ENCODE measurements at places on chromosomes 7 and 10.

- DNase-seq: no peak
Measured at GRCh38 chr7:71705901-71706596, 574.1 kb downstream of the GALNT17 start.

- DNase-seq: no peak
Measured at GRCh38 chr10:128287921-128288320, 161.7 kb upstream of the MKI67 start.

DNA sequence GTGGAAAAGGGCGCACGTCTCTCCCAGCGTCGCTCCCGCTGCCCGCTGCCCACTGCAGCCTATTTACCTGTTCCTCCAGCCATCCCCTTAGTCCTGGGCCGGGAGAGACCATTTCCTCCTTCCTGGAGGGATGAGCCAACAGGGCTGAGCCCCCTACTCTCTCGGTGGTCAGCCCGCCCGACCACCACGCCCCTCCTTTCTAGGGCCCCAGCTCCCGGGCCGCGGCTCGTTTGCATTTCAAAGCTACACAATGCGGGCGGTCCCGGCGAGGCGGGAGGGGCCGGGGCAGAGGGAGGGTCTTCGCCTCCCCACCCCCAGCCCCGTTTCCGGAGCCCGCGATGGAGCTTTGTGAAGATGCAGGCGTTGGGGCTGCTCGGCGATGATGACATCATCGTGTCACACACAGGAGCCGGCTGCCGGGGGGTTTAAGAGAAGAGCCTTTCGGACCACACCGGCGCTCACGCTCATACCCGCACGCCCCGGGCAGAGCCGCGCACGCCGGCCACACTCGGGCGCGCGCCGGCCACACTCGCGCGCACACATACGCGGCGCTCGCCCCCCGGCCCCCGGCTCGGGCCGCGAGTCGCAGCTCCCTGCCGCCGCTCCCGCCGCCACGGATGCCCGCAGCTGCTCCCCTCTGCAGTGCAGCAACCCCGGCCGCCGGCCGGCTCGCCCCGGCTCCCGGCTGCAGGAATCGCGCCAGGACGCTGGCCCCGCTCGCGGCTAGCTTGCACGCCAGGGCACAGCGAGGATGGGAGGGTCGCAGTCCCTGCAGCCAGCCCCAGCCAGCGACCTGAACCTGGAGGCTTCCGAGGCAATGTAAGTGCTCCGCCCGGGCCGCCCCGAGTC lies 107.7 kb upstream of the BTBD16 start:
- no peak for DNase-seq

DNA sequence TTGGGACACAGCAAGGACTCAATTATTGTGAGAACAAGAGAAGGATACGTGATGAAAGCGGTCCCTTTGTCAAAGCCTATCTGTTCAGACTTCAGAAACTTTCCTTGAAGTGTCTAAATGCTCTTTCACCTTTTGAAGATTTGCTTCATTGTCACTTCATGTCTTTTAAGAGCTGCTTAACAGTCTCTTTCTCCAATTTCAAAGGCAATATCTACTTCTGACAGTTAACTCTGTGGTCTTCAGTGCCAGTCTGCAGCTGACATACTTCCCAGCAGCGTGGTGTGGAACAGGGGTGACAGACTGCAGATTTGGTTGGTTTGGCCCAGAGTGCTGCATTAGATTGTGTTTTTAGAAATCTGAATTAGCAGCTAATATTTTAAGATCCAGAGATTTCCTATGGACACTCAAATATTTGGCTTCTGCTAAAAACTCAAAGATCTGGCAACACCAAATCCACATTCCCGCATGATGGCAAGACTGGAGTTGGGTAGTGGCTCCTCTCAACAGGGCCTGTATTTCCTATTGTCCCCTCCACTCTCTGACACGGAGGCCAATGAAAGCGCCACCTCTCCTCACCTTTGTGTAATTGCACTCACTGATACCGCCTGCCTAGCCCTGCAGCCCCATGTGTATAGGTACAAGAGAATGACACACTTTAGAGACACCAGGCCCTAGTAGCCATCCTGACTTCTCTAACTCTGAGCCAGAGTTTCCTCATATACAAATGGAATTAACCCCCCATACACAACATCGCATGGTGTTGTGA lies 11.5 kb downstream of the SCRN1 start:
- peak; percentile 68 for DNase-seq

GRCh38 chr10:79203833-79204232 lies 135.1 kb downstream of the ZMIZ1 start:
- DNase-seq: no peak

- DNase-seq: no peak
Measured at GRCh38 chr7:47313564-47313963, 268.3 kb downstream of the TNS3 start.

DNA sequence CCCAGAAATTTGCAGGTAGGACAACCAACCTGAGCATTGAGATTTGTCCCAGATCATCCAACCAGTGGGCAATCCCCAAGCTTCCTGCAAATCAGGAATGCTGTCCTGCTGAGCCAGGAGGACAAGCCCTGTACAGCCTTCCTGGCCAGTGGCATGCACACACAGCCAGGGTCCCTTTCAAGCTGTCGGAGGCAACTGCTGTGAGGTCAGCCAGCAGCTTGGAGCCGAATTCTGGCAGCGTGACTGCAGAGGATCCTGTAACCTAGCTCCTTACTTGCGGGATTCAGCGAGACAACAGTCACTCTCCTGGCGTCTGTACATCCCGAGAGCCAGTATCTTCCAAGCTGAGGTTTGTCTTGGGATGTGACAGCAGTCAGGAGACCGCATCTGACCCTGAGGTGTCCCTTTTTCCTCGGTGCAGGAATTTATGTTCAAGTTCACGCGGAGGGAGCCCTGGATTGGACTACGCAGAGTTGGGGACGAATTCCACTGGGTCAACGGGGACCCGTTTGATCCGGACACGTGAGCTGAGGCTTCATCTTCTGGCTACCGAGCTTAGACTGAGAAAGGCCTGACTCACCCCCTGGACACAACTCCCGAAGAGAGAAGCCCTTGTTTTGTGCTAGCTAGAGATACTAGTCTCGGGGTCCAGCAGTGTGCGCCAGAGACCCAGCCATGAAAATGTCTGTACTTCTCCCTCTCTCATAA lies 18.3 kb downstream of the CLEC2L start:
- peak; percentile 70 for DNase-seq

DNA sequence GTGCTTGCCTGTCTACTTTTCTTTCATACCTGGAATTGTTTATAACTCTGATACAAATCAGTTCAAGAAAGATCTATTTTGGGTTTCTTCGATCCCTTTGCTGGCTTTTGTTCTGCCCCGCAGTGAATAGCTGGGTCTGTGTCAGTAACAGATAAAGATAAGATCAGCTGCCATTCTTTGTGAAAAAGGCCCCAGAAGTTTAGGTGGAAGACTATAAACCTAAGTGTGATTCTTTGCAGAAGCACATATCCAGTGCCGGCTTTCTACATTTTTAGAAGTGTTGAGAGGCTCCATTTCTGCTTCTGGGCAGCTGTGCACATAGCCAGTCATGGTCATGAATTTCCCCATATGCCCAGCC lies 686.4 kb upstream of the C7orf33 start:
- DNase-seq: no peak

DNA sequence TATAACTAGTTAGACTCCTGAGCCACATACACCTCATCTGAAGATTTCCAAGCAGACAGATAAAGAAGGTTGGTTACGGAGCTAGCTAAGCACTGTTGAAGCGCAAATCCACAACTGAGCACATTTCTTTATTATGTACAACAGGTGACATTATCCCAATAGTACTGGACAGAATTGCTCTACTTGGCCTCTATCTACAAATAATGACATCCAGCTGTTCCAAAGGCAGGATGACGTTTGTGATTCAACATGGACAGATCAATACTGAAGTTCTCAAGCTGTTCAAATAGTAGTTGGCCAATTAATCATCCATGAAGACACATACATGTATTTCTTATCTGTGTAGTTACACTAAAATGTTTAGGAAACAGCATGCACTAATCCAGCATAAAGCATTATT lies 101.0 kb downstream of the UBE2H start:
- DNase-seq: no peak

- DNase-seq: no peak
Measured at GRCh38 chr10:99382176-99382575, 48.2 kb downstream of the GOT1 start.

DNA sequence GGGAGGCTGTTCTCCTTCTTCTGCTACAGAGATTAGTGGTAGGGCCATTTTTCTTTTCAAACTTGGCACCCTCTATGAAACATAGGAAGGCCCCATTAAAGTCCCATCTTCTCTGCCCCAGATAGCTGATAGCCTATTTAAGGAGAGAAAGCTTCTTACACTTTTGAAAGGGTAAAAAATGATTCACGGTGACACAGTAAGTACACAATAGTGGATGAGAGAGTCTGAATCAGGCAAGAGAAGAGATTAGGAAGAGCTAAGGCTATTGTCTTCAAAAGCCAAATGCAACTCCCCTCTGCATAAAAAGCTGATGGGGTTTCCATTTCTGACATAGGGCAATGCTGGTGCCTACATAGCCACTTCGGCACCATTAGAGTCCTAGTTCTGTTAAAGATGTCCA lies 3.6 kb downstream of the INA start:
- DNase-seq: no peak

GRCh38 chr7:157380416-157380815 lies 43.6 kb downstream of the DNAJB6 start:
- DNase-seq: no peak

DNA sequence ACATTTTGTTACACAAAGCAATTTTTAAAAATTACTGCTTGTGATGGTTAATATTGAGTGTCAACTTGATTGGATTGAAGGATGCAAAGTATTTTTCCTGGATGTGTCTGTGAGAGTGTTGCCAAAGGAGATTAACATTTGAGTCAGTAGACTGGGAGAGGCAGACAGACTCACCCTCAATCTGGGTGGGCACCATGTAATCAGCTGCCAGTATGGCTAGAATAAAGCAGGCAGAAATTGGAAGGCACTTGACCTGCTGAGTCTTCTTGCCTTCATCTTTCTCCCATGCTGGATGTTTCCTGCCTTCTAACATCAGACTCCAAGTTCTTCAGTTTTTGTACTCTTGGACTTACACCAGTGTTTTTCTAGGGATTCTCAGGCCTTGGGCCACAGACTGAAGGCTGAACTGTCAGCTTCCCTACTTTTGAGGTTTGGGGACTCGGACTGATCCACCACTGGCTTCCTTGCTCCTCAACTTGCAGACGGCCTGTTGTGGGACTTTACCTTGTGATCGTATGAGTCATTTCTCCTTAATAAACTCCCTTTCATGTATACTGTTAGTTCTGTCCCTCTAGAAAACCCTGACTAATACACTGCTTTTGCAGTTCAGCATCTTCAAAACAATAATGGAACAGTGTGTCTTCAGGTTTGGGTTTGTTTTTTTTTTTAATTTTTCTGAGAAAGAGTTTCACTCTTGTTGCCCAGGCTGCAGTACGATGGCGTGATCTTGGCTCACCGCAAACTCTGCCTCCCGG lies 244.1 kb upstream of the SEMA3C start:
- DNase-seq: peak; percentile 45

- no peak for DNase-seq
Measured at GRCh38 chr7:133354546-133355324, 101.9 kb downstream of the EXOC4 start.

- DNase-seq: no peak
Measured at GRCh38 chr10:116429288-116429977, 1.8 kb downstream of the PNLIPRP3 start.

DNA sequence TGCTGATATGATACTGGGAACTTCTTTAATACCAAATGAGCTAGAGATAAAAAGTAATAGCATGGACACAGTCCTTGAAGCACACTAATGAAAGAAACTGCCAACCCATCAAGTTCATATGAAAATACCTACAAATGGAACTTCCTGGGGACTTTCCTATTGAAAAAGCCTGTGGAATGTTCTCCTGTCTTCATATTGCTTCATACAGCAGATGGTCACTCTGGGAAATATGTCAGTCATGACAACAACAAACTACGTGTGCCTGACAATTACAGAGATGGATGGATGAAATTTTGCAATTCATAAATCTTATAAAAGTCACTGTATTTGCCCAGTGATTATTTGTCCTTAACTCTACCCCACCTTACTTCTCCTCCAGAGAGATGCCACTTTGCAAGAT lies 106.6 kb upstream of the COL1A2 start:
- DNase-seq: no peak

DNA sequence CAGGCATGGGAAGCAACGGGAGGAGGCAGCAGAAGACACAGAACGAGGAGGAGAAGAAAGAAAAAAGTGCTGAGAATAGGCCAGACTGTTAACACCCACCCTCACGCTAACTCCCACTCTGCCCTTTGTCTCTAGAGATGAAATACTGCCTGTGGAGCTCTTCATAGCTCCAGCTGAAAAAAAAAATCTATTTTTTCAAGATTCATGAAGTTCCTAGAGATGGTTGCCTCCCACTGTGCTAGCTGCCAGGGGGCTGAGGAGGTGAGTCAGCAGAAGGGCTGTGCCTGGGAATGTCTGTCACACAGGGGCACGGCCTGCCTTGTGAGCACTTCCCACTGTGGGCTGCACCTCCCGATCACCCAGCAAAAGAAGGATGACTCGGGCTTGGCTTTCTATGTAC lies 144.5 kb downstream of the RNF216 start:
- DNase-seq: no peak

DNA sequence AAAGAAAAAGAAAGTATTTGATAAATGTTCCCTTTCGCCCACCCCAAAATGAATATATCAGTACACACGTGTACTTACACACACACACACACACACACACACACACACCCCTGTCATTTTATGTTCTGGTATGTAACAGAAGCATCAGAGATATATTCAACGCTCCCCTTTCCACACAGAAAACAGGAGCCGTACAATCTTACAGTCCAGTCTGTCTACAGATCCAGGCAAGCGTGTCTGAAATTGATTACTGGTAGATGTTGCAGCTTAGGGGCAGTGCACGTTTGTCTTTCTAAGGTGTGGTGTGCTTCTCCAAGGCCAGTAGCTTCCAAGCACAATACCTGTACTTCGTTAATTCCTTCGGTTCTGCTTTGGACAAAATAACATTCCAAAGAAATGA lies 143.7 kb upstream of the RNF32 start:
- no peak for DNase-seq

GRCh38 chr7:149209518-149210269 lies 14.3 kb downstream of the ZNF282 start:
- DNase-seq: peak; percentile 81

DNA sequence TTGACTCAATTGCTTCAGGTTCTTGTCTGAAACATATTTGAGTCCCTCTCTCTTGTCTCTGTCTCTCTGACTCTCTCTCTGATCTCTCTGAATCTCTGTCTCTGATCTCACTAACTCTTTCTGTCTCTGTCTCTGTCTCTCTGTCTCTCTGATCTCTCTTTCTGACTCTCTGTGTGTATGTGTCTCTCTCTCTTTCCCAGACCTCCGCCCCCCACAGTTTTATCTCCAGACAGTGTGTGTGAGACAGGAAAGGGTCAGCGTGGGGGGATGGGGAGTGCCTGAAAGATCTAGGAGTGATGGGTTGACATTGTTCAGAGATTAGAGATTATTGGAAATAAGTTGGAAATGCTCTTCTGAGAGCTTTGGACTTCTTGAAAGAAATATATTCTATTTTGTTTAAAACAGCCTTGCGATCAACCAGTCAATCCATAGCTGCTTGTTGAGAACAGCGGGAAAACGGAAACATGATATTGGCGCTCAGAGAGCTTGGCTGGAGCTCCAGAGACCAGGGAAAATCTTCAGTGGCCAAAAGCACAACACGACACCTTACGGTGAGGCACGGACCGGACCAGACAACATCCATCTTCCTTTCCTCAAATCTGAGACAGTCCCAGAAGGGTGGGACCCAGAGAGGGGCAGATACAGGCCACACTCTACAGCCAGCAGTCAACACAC lies 35.5 kb downstream of the CALML3 start:
- DNase-seq: no peak

Data from DMS53 (cell line).